ENCODE measurements at places on chromosomes 2 and 18. TPM values are rescaled to one million over a fixed set of nuclear protein-coding genes. Genes with fewer than 3 reads are reported as not detected.

DNA sequence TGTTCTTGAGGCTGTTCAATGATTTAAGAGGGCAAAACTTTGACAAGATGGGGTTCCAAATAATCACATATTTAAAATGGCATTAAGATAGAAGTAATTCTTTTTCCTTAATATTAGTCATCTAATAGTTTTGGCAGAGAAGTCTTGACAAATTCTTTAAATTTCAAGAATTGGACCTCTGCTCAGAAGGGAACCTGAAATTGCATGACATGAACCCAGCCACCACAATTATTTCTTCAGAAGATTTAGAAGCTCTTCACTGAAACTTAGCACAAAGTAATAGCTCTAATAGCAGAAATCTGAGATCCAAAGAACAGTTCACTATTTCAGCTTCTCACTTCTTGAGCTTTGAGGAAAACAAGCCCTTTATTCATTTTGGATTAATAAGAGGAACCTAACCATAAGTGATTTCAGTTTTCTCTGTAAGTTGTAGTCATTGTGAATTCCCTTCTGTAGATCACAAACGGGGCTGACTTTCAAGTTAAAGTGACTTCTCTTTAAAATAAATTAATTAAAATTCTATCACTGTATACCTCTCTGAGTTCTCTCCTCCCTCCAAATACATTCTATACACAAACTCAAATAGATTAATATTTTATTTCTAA, 100.6 kb upstream of the ITGA4 start:
- H3K27me3 ChIP-seq, result no peaks in the 10 kb centered on the region
- no peak overlapping the region for H3K27ac ChIP-seq
- no peaks in the 10 kb centered on the region for H3K4me1 ChIP-seq
- DNase-seq, result no peak
- no peak overlapping the region for H3K4me3 ChIP-seq

DNA sequence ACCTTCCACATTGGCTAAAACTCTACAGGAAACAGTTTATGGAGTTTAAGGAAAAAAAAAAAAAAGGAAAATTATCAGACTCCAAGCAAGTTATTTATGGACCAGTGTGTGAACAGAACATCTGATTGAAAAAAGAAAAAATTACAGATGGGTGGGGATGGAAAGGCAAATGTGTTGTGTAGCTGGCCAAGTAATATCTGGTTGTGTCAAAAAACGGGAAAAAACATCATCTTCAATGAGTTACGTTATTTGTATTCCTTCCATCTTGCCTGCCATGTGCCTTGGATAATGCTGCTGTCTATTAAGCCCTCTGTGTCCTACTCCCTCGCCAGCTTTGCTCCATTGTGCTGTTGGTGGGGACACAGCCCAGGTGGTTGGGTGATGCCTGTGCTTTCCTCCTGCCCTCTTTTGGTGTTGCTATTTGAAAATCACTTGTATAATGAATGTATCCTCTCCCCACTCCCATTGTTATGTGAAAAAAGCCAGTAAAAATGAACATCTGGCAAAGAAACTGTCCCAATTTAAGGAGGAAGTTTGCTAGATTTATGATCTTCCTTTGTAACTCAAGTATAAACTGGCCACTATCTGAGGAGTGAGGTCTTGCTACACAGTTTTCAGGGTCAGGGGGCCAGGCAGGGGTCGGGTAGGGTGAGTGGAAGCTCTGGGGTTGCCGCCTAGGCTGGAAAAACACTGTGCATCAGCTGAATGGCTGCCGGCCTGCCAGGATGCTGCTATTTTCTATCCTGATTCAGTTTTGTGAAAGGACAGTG, 155.9 kb downstream of the FMNL2 start:
- H3K4me1 ChIP-seq, result no peaks in the 10 kb centered on the region
- H3K27ac ChIP-seq, result no peak overlapping the region
- no peaks in the 10 kb centered on the region for H3K36me3 ChIP-seq
- no peak overlapping the region for H3K4me3 ChIP-seq

DNA sequence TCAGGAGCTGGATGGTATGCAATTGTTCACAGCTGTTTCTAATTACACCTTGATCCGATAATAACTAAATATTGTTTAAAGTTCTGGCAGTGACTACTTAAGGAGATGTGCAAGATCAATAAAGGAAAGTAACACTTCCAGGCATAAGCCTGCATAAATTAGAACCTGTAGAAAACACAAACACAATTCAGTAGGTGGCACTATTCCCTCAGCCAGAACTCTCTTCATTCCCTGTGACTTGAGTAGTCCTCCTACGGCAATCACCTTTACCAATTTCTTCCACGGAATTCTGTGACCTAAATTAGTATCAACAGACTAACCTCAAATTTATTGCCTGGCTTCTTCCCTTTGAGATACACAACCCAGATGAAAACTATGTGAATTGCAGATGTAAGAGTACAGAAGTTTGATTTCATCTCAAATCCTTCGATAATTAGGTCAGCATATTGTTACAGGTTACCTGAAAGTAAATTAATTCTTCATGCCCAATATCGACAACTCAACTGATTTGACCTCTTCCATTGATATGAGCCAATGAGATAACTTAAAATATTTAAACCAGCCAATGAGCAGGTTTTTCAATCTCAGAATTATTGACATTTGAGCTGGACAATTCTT, 137.8 kb downstream of the PID1 start:
- no peak overlapping the region for H3K4me3 ChIP-seq
- H3K4me1 ChIP-seq, result no peaks in the 10 kb centered on the region
- no peak overlapping the region for H3K27ac ChIP-seq
- H3K27me3 ChIP-seq, result no peaks in the 10 kb centered on the region
- H3K36me3 ChIP-seq, result no peaks in the 10 kb centered on the region
- no peak for DNase-seq

GRCh38 chr2:59947209-59947608, 606.2 kb downstream of the BCL11A start:
- no peaks in the 10 kb centered on the region for H3K36me3 ChIP-seq
- H3K27me3 ChIP-seq, result no peaks in the 10 kb centered on the region
- DNase-seq, result no peak
- no peak overlapping the region for H3K27ac ChIP-seq
- no peaks in the 10 kb centered on the region for H3K4me1 ChIP-seq

DNA sequence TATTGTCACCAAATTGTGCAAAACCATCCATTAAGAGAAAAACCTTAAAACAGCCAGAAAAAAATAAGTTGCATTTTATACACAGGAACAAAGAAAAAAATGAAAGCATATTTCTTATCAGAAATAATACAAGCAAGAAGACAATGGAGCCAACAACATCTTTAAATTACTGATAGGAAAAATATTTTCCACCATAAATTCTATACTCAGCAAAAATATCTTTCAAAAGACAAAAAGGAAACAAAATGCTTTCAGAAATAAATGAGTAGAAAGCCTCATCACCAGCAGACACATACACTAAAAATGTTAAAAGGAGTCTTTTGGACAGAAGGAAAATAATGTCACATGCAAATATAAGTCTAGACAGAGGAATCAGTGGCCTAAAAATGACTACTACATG, 106.4 kb upstream of the TRIB2 start:
- H3K27me3 ChIP-seq, result no peaks in the 10 kb centered on the region
- H3K36me3 ChIP-seq, result no peaks in the 10 kb centered on the region
- no peaks in the 10 kb centered on the region for H3K4me1 ChIP-seq
- H3K4me3 ChIP-seq, result no peak overlapping the region
- H3K27ac ChIP-seq, result no peak overlapping the region

DNA sequence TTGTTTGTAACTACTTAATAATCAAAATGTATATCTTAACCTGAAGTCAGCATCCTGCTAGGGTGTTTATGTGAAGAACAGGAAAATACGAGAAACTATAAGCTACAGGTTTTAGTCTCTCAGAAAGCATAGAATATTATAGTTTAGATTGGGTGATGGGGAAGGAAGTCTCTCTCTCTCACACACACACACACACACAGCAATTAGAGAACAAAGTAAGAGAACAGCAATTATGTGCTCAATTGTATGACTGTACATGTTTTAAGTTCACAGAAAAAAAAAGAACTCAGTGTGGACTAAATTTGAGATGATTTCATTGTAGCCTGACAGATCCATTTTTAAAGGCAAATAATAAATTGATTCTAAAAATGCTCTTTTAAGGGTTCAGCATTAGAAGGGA, 94.3 kb upstream of the ZNF516 start:
- no peaks in the 10 kb centered on the region for H3K4me1 ChIP-seq
- no peaks in the 10 kb centered on the region for H3K27me3 ChIP-seq
- no peak overlapping the region for H3K4me3 ChIP-seq
- no peaks in the 10 kb centered on the region for H3K36me3 ChIP-seq

- H3K27ac ChIP-seq, result peak overlapping the region; percentile 25
- H3K4me3 ChIP-seq, result no peak overlapping the region
- no peaks in the 10 kb centered on the region for H3K27me3 ChIP-seq
- DNase-seq, result no peak
- no peaks in the 10 kb centered on the region for H3K36me3 ChIP-seq
Measured at GRCh38 chr2:200379481-200380090, 73.1 kb downstream of the SPATS2L start.

DNA sequence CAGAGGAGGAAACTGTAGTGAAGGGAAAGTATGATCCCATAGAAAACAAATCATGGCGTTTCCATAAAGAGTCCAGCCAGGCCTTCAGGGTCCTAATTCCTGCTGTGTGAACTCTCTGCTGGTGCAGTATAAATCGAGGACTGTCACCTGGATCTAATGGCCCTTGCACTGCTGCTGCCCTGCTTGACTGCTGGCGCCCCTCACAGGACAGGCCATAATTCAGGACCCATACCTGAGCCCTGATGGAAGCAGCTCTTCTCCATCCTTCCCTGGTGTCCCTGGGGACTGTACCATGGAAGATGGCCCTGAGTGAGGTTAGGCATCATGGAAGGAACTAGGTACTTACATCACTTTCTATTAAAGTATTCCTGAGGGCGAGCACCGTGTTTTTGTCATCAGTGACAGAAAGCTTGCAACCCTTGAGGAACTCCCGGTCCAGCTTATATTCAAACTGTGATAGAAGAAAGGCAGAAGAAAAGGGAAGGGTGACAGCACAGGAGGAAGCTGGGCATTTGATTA, 116.9 kb downstream of the RIF1 start:
- no peak overlapping the region for H3K27ac ChIP-seq
- H3K27me3 ChIP-seq, result no peaks in the 10 kb centered on the region
- no peaks in the 10 kb centered on the region for H3K4me1 ChIP-seq

DNA sequence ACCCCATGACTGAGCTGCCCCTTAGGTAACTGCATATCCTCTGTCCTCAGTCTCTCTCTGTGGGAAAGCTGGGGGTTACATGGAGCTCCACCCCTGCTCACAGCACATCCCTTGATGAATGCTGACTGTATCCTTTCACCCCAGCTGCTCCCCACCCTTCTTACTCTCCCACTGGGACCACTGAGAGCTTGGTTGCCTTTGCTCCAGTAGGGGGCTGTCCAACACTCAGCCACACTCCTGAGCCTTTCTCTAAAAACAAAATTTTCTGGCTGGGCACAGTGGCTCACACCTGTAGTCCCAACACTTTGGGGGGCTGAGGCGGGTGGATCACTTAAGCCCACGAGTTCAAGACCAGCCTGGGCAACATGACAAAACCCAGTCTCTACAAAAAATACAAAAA, 89.2 kb upstream of the MSH2 start:
- H3K27ac ChIP-seq, result no peak overlapping the region
- DNase-seq, result no peak
- no peaks in the 10 kb centered on the region for H3K27me3 ChIP-seq
- H3K4me1 ChIP-seq, result no peaks in the 10 kb centered on the region

GRCh38 chr2:88933980-88934379, 242.5 kb downstream of the RPIA start:
- H3K27ac ChIP-seq, result no peak overlapping the region
- no peaks in the 10 kb centered on the region for H3K36me3 ChIP-seq
- no peak for DNase-seq
- H3K27me3 ChIP-seq, result no peaks in the 10 kb centered on the region

DNA sequence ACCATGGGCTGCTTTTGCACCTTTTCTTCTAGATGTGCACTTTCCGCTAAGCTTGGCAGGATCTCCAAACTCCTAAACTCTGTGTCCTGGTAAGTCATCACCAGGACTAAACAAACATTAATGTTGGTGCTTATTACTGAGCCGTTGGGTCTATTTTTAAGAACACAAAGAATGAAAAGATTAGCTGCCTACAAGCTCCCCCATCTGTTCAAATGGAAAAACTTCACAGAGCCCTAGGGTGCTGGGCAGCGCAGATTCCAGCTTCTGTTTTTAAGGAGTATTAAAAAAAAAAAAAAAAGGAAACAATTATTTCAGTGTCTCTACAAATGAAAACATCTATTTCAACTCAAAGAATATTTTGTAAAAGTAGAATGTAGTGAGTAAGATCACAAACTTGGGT, 97.8 kb upstream of the AQP4 start:
- no peaks in the 10 kb centered on the region for H3K36me3 ChIP-seq
- H3K4me1 ChIP-seq, result peaks cover 27% of the 10 kb centered on the region
- H3K27ac ChIP-seq, result no peak overlapping the region
- no peak overlapping the region for H3K4me3 ChIP-seq
- no peak for DNase-seq
- H3K27me3 ChIP-seq, result no peaks in the 10 kb centered on the region

DNA sequence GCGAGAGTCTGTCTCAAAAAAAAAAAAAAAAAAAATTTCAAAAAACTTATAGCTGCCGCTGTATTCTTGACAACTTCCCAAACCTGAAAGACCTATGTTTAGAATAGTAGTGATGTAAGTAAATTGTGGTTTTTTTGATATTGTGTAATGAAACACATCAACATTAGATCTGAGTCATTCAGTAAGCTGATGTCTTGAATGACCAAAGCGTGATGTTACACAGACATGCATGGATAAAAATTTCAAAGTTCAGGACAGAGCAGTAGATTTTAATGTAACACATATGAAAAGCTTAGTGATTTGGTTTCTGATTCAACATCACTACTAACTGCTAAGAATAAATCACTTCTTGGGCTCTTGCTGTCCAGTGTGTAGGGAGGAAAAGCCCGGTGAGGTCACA, 69.3 kb upstream of the MEX3C start:
- H3K36me3 ChIP-seq, result no peaks in the 10 kb centered on the region
- H3K27me3 ChIP-seq, result no peaks in the 10 kb centered on the region

GRCh38 chr2:75458201-75458600, 102.5 kb downstream of the EVA1A start:
- H3K27ac ChIP-seq, result no peak overlapping the region
- no peaks in the 10 kb centered on the region for H3K27me3 ChIP-seq
- H3K4me3 ChIP-seq, result no peak overlapping the region
- no peak for DNase-seq
- H3K4me1 ChIP-seq, result no peaks in the 10 kb centered on the region

The FAP gene
- 0.55 TPM for total RNA-seq

The CRYBA2 gene
- not detected for total RNA-seq

The ATG16L1 gene
- total RNA-seq, result 15.7 TPM

The CD28 gene
- total RNA-seq, result 0.43 TPM

The DCC gene
- not detected for total RNA-seq

The RGPD5 gene
- 18.1 TPM for total RNA-seq

The FOXD4L1 gene
- total RNA-seq, result 0.14 TPM

The ABCG8 gene
- total RNA-seq, result 83.0 TPM

The MFF gene
- total RNA-seq, result 34.8 TPM

The CPS1 gene
- 1,279 TPM for total RNA-seq
